ENCODE measurements at places on chromosomes 7 and 10.
A peak's percentile ranks its signal among the peaks of the same experiment; 100 is the strongest.

DNA sequence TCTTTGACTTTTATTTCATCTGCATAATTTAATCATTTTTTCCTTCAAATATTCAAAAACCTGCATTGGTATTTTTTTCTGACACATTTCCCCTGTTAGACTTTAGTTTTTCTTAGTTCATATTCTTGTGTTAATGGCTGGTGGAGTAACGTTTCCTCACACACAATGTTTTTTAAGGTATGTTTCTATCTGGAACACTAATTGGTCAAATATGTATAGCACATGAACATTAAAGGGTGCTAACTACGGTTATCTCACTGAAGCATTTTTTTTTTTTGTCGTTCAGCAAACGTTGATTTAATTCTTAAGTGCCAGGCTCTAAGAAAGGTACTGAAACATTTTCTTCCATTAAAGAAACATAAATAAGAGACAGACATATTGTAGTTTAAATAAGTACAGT is 87.7 kb downstream of the PTPRZ1 start:
- DNase-seq, result no peak

GRCh38 chr7:116443101-116443523 is 56.4 kb upstream of the CAV2 start:
- DNase-seq, result no peak

DNA sequence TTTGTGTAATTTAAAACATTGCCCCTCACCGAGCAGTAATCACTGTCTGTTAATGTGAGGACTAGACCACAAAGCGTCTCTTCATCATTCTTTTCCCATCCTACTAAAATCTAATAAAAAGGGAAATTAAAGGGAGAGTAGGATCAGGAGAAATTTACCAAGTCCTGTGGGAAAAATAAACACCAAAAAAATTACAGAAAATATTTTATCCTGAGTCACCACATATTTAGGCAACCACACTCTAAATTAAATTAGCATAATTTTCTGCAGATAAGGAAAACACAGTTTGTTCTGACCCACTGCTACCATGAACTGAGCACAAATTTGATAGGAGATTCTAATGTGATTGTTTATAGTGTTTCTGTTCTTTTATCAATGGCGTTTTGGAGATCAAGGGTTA is 49.3 kb downstream of the CCDC6 start:
- DNase-seq, result no peak

- no peak for DNase-seq
These were observed 34.6 kb downstream of the ARL3 start for GRCh38 chr10:102679596-102679995.

DNA sequence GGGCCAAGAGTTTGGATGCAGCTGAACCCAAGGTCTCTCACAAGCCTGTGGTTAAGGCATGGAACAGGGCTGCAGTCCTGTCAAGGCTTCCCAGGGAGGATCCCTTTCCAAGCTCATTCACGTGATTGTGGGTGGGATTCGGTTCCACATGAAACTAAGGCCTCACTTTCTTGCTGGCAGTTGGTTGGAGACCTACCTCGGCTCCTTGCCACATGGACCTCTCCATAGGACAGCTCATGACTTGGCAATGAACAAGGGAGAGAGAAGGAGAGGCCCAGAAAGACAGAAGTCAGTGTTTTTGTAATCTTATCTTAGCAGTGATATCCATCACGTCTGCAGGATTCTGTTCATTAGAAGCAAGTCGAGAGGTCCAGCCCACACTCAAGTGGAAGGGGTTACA is 583.8 kb downstream of the LRMDA start:
- DNase-seq, result no peak

DNA sequence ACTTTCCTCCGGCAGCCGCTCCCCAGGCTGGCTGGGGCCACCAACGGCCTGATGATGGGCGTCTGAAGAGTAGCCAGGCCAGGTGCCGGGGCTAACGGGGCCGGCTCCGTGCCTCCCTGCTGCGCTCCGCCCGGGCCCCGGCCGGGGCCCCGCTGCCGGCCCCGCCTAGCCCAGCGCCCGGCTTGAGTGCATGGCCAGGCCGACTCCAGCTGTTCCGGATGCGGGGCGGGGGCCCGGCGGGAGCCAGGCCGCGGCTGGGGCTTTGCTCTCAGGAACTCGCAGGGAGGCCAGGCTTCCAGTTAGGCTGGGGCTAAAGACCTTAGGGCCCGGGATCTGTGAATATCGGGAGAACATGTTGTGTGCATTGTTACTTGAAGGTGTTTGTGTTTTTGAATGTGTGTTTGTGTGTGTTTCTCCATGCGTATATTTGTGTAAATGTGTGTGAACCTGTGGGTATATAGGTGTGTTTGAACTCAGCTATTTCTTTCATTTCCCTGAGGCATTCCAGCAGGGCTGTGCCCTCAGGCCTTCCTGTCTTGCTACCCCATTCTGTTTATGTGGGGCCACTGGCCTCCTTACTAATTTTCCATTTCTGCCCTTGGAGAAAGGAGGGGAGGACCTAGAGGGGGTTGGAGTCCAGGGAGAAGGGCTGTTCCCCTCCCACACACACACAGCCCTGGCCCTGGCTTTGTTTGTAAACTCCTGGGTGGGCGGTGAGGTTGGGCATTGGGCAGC is 1.1 kb upstream of the LBX1 start:
- DNase-seq, result no peak

GRCh38 chr7:97418312-97418711 is 300.8 kb downstream of the SDHAF3 start:
- DNase-seq, result no peak

DNA sequence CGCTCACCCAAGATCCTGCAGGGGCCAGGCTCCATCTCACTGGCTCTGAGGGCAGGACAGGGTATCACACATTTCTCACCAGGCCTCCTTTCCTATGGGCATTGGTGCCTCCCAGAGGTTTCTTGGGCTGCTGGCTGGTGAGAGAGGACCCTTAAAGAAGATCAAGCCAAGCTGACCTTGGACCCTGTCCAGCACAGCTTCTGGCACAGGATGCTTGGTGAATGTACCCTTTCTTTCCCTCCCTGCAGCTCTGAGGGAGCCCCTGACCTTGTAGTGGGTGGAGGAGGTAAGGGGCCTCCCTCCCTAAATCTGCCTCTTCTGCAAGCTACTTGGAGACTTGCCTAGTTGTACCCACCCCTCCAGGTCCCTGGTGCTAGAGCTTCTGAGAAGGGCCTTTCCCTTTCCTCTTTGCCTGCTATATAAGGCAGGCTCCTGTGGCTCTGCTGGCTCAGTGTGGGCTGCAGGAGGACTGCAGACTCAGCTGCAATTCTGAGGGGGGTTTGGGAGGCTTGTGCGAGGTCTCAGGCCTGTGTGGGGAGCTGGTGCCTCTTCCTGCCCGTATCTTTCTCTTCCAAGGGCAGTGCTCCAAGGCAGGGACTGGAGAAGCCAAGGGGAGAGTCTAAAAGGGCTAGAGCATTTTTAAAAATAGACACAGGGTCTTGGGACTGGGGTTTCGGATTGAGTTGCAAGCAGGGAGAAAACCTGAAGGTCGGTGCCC is 11.7 kb upstream of the TRIM8 start:
- no peak for DNase-seq

DNA sequence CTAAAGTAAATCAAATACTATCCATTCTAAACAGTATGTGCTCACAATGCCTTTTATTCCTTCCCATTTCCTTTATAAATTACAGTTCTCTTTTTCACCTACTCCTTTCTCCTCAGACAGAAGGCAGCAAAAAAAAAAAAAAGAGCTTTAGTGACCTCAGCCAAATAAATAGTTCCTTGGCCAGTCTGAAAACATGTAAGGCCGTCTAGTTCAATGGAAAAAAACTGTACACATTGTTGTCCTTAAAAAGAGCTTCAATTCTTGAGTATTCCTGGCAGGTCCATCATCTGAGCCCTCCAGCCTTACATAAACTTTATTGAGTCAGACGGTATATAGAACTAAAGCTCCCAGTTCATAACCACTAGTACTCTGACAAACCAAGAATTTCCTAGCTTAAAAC is 185.4 kb downstream of the CACNA2D1 start:
- no peak for DNase-seq

- DNase-seq, result no peak
These were observed 123.8 kb downstream of the PTEN start for GRCh38 chr10:87987206-87987605.

DNA sequence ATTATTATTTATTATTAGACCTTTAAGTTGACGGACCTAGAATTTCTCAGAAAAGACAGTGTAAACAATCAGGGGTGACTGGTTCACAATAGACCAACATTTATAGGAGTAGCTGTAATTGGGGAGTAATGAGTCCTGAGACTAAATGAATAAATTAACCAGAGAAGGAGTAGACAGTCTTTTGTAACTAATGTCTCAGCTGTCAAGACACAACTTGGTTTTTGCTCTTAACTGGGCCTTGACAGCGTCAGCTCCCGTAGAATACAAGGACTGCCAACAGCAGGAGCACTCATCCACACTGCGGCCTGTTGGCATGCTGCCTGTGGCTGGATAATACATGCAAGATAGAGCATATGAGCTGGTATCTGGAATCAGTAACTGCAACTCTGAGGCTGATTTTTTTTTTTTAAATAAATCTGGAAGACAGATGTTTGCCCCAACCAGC is 123.9 kb downstream of the CACNA2D1 start:
- DNase-seq, result no peak

GRCh38 chr7:96679886-96680285 is 29.8 kb downstream of the SEM1 start:
- no peak for DNase-seq

DNA sequence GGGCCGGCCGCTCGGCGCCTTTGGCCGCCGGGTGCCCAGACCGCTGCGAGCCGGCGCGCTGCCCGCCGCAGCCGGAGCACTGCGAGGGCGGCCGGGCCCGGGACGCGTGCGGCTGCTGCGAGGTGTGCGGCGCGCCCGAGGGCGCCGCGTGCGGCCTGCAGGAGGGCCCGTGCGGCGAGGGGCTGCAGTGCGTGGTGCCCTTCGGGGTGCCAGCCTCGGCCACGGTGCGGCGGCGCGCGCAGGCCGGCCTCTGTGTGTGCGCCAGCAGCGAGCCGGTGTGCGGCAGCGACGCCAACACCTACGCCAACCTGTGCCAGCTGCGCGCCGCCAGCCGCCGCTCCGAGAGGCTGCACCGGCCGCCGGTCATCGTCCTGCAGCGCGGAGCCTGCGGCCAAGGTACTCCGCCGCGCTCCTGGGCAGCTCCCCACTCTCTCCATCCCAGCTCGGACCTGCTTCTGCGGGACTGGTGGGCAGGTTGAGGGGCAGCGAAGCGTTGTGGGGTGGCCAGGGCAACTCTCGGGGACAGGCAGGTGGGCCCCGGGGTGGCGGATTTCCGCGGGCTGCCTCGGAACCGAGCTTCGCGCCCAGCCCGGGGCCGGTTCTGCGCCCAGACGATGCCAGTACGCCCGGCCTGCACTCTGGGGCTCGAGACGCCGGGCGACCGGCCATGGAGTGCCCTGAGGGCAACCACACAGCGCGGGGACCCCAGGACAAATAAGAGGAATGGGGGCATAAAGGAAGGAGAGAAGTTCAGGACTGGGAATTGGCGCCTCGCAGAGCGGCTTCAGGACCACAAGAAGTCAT is 578 bp downstream of the HTRA1 start:
- no peak for DNase-seq

GRCh38 chr7:82210416-82211184 is 233.0 kb downstream of the CACNA2D1 start:
- DNase-seq, result no peak

GRCh38 chr10:79488870-79489269 is 23.5 kb upstream of the EIF5AL1 start:
- no peak for DNase-seq

- DNase-seq, result no peak
These were observed 55.8 kb downstream of the PRKG1 start for GRCh38 chr10:51129946-51130544.

GRCh38 chr10:63477927-63478326 is 12.2 kb upstream of the JMJD1C start:
- DNase-seq, result no peak

- peak; percentile 37 for DNase-seq
These were observed at the start of gene COL26A1 for GRCh38 chr7:101362334-101363195. Gene COL26A1 (plus strand): TSS chr7:101362875. CDS start chr7:101363033, 158 bp downstream.

GRCh38 chr10:37975401-37975991 is 951 bp downstream of the ZNF25 start:
- DNase-seq, result no peak

All from GM12891 (cell line).